ENCODE measurements at places on chromosomes 4 and X.

DNA sequence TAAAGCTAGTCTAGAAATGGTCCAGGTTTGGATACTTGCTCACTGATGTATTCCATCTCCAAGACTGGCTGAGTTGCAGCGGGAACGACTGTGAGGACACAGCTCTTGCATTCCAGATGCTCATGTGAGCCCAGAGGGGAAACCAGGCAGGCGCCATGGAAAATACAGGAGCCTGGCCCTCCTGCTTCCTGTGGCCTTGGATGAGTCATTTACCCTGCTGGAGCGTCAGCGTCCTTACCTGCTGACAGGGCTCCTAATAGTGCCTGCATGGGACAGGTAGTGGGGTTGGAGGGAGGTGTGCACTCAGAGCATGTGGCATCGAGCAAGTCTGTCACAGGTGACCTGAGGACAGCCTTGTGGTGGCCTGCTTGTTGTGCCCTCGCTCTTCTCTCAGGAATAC is 69.4 kb downstream of the NSG1 start:
- no peak for DNase-seq

DNA sequence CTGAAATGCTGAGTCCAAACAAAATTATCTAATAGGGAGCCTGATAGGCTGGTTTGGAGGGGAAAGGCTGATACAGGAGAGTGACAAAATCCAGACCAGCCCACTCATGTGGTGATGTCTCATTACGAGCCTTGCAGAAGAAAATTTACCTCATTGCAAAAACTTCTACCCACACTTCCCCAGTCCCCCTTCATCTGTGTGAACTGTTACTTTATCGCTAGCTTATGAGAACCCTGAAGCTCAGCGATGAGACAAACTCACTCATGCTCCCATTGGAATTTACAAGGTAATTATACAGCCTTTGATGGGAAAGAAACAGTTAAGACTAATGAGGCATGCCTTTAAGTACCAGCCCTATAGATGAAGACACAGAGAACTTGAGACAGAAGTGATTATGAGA is 76.1 kb downstream of the ARHGAP6 start:
- DNase-seq, result no peak

DNA sequence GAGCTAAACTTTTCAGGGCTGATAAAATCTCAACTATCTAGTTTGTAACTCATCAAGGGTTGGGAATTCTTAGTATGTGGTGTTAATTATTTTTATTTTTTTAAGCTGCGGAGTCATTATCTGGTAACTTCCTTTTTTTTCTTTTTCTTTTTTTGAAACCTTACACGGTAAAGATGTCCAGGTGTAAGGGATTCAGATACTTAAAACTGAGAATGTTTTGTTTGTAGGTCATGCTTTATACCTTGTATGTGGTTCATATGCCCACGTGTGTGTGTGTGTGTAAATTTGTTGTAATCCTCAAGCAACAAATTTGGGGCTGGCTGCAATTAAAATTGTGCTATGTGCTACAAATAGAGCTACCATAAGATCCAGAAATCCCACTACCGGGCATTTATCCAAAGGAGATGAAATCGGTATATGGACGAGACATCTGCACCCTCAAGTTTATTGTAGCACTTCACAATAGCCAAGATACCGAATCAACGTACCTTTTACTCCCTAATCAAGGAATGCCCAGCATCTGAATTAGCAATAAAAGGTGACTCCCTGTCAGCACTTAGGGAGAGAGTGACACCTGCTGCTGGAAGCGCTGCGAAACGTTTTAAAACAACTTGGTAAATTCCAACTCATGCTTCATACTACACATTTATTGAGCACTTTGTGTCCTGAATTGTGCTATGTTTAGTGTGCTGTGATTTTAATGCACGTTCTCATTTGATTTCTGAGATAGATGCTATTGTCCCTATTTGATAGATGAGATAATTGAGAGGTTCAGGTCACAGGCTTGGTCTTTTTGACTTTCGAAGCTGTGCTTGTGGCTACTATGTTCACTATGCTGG is 16.1 kb downstream of the MSMO1 start:
- no peak for DNase-seq

GRCh38 chrX:139692908-139693307 is 15.1 kb downstream of the MCF2 start:
- no peak for DNase-seq

DNA sequence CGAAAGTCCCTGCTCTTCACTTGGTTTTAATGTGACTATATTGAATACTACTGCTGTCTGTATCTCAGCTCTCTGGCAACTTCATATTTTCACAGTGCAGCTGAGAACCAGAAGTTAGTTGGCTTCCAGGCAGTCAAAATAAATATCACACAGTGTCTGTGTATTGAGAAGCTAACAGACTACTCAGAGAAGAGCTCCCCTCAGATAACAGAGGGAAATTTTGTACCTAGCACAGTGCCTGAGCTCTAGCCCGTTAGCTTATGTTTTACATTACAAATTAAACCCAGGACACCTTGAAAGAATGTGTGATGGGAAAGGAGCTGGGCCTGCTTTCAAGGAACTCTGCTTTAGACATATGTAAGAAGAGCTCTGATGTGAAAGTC is 22.7 kb downstream of the JADE1 start:
- DNase-seq, result no peak

DNA sequence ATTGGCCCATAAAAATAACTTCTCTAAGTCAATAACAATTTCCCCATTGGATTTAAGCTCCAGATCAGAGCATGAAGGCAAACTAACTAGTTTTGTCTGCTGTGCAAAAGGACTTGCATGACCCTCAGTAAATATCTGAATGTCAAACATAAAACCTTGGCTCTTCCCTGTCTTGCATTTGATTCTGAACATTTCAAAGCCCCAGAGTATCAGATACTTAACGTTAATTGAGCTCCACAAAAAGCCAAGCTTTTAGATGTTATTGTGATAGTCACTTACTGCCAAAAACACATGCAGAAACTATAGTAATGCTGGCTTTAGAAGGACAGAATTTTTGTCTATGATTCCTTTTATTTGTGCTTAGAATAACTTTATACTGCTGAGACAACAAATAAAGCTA is 664.2 kb downstream of the ADGRL3 start:
- DNase-seq, result no peak

DNA sequence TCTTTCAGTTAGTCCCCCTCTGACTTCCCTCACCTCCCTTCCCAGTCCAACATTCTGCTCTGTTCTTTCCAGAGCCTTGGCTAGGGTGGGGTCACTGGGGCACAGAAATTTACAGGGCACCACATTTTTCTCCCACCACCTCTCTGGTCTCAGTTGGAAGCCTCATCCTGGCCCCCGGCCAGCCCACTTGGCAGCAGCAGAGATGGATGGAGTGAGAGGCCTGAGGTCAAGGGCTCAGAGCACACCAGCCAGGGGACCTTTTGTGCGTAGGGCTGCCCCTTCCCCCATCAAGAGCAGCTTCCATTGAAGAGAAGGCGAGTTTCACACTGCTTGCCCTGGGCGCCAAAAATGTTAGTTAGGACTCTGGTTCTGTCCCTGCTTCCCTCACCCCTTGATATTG is 230.9 kb downstream of the SOX3 start:
- no peak for DNase-seq

DNA sequence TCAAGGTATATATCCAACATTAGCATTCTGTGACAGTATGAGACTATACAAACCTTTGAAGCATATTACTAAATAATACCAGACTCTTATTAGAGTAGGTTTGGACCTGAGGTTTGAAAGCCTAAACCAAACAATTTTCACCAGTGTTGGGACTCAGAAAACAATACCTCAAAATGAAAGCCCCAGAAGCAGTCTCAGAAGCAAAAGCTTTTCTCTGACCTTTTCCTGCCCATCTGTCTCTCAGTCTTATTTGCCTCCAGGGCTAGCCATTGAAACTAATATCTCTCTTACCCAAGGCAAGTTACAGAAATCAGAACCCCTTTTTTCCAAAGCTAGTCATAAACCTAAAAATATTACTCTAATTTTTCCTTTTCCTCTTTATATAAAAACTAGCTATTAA is 163.3 kb downstream of the PTCHD1 start:
- DNase-seq, result no peak
